PC-3 (cell line): ENCODE measurements at places on chromosomes 6 and 20. TPM values are rescaled to one million over a fixed set of nuclear protein-coding genes. Genes with fewer than 3 reads are reported as not detected.
A peak's percentile ranks its signal among the peaks of the same experiment; 100 is the strongest.

GRCh38 chr6:33628401-33628964, 7.4 kb downstream of the ITPR3 start:
- no peak for DNase-seq

The SLC29A1 gene
- 54.7 and 60.4 TPM in 2 replicates for total RNA-seq

DNA sequence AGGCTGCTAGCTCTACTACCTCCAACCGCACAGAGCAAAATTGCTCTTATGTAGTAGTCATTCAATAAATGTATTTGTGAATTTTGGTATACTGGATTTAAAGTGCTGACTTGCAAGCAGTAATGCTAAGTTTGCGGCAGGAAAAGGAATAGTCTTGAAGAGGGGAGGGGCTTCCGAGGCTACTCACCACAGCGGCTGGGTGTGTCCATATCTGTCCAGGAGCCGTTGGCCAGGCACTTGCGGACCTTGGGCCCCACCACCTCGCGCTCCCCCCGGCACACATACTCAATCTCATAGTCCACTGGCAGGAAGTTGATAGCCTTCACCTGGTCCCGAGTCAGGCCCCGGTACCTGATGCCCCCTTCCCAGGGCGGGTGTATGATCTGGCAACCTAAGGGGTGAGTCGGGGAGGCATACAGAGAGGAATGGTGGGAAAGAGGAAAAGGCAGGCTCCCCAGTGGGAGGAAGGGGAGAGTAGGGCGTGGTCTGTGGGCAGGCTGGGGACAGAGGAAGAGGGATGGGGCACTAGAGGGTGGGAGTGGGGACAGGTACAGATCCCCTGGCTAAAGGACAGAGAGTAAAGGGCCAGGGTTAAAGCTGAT, 1.7 kb downstream of the GABBR1 start:
- no peak for DNase-seq

The FOXS1 gene
- total RNA-seq: not detected in 2 replicates

The CLPSL2 gene
- not detected in 2 replicates for total RNA-seq

DNA sequence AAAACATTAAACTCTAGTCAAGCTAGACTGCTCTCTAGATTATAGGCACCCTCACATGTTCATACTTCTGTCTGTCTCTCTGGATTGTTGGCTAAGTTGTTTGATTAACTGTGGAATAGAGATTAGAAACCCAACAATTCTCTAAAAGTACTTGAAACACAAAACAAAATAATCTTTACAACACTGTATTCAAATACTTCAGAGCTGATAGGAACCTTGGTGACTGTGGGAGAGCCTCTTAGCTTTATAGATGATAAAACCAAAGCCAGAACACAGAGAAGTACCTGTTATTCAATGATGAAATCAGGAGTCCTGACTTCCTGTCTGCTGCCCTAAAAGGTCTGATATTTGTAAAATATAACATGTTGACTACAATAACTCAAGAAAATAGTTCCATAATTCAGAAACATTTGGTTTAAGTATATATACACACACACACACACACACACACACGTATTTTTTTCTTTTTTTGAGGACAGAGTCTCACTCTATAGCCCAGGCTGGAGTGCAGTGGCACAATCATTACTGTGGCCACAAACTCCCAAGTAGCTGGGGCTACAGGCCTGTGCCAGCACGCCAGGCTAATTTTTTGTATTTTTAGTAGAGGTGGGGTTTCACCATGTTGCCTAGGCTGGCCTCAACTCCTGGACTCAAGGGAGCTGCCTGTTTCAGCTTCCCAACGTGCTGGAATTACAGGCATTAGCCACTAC, 222.0 kb downstream of the FUT9 start:
- DNase-seq: no peak

GRCh38 chr6:5034328-5034727, 30.5 kb upstream of the RPP40 start:
- DNase-seq: no peak

DNA sequence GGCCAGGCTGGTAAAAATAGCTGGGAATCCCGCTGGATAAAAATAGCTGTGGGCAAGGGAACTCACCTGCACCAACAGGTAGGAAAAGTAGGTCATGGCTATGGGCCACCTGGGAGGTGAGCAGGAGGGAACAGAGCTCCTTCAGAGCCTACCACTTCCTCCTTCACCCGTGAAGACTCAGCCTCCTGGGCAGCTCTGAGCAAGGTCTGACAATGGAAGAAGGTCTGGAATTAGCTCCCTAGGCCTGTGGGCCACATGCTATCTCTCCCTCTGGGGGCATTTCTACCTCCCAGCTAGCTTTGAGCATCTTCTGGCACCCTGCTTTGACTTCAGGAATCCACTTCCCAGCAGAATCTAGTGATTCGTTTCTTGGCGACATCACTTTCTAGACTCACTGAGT, 153.9 kb downstream of the MRPL14 start:
- peak; percentile 32 for DNase-seq

DNA sequence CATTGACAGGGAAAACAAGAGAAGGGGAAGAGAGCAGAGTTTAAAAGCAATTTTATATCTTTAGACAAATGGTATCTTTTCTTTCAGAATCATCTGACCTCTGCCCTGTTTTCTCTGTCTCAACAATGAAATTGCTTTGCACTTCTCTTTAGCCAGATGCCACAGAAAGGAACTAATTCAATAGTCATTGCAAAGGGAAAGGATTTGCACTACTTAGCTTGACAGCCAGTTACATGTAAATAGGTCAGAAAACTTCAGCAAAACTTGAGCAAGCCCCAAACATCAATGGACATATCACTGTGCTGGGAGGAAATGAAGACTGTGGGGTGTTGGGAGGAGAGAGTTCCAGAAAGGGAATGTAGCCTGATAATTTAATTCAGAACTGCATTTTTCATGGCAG, 181.3 kb upstream of the FAM83B start:
- no peak for DNase-seq

The NSFL1C gene
- 170 and 217 TPM in 2 replicates for total RNA-seq

- DNase-seq: no peak
Observed at GRCh38 chr20:35742741-35743523, 872 bp upstream of the RBM39 start.

DNA sequence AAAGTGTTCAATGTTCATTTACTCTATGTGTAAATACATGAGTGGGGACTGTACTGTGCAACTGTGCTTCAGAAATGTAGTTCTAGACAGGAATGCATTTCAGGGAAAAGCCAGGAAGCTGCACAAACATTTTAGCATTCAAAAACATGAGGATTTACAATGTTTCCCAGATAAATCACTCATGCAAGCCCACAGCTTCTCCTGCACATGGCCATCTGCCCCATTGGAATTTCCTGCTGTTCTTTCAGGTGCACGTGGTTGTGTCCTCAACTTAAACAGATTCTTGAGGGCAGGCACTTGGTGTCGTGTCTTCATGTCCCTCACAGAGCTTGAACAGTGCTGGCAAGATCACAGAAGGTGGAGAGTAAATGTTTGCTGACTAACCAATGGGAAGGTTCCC, 101.5 kb downstream of the UNC5CL start:
- no peak for DNase-seq

The TOX2 gene
- 0.98 and 1.8 TPM in 2 replicates for total RNA-seq

DNA sequence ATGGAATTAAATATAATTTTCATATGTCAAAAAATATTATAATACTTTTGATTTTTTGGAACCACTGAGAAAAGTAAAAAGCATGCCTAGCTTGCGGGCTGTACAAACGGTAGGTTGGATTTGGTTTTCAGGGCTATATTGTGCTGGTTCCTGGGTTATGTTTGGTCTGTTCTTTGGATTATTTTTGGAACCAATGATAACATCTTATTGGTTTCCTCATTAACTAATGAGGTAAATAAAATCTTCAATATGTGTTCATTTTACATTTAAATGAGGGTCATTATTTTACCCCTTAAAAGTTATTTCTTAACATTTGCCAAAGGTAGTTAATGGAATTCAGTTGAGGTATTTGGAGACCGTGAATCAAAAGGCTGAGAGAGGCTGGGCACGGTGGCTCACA, 96.6 kb downstream of the IMPG1 start:
- DNase-seq: no peak

- DNase-seq: no peak
Observed at GRCh38 chr20:13915284-13915683, 75.1 kb downstream of the SEL1L2 start.

The RPS21 gene
- total RNA-seq: 1,250 and 1,945 TPM in 2 replicates

GRCh38 chr6:147506704-147507114, 1.8 kb upstream of the SAMD5 start:
- peak; percentile 64 for DNase-seq

DNA sequence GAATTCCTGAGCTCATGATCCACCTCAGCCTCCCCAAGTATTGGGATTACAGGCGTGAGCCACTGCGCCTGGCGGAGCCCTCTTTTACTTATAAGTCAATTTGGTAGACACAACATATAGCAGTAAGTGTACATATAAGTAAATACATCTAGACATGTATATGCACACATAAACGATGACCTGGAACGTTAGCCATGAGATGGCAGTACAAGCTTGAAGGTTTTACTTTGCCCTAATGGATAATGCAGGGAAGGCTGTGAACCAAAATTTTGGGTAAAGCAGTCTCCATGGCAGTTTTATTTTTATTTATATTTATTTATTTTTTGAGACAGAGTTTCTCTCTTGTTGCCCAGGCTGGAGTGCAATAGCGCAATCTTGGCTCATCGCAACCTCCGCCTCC, 2.4 kb upstream of the GNMT start:
- no peak for DNase-seq

The LPA gene
- not detected in 2 replicates for total RNA-seq

- DNase-seq: no peak
Observed at GRCh38 chr6:43952746-43953145, 174.5 kb downstream of the MRPL14 start.

The CST2 gene
- total RNA-seq: not detected in 2 replicates

DNA sequence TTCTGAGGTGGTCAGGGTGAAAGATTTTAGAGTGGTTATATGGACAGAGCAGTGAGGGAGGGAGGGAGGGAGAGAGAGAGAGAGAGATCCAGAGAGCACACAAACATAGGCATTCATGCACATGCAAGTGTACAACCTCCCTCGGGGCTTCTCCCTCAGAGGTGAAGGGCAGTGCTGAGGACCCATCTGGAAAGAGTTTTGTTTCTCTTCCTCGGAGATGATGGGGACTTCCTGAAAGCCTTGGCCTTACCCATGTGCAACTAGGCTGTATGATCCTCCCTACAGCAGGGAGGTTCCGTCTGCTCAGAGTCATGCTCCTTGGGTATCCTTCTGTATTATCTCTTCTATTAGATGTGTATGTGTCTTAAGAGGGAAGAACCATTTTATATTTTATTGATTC, 21.4 kb upstream of the TSPYL1 start:
- no peak for DNase-seq

GRCh38 chr20:5065879-5066383, 53.8 kb downstream of the PCNA start:
- peak; percentile 99 for DNase-seq

DNA sequence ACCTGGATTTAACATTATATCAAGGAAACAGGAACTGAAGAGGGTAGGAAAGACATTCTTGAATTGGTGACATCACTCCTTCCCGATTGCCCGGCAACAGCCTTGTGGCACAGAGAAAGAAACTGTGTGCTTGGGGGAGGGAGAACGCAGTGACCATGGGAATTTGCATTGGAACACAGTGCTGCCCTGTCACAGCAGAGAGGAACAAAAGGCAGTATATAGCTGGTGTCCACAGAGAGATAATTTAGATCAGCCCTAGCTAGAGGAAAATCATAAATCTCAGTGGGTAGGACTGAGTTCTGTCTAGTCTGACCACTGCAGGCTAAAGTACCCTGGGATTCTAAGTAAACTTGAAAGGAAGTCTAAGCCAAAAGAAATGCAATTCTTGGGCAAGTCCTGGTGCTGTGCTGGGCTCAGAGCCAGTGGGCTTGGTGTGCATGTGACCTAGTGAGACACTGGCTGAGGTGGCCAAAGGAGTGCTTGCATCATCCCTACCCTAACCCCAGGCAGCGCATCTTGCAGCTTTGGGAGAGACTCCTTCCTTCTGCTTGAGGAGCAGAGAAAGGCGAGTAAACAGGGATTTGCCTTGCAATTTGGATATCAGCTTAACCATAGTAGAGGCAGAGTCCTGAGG, 697.6 kb downstream of the HACE1 start:
- DNase-seq: peak; percentile 18

- DNase-seq: no peak
Observed at GRCh38 chr20:8216375-8217200, 84.5 kb downstream of the PLCB1 start.

GRCh38 chr6:15763837-15764236, 101.0 kb upstream of the DTNBP1 start:
- peak; percentile 17 for DNase-seq

DNA sequence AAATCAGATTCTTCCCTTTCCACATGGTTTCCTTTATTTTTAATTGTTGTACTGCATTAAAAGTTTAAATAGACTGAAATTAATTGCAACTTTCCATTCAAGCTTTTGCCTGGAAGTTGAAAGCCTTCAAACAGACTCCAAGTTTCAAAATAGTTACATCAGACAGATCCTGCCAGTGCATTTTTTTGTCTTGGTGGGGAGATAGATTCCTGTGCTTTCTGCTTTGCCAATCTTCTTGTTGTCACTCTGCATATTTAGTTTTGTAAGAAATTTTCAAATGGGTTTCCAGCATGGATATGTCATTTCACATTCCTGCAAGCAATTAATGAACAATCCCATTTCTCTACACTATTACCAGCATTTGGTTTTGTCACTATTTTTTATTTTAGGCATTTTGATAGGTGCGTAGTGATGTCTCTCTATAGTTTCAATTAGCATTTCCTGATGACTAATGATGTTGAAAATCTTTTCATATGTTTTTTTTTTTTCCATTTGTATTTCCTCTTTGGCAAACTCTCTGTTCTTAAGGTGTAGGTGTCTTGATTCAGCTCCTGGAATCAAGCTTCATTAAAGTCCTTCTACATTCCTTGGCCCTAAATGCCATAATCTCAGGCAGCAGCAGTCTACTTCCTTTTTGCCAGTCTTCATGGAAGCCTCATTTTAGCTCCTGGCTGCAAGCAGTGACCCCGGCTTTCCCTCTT, 40.5 kb downstream of the SCP2D1 start:
- DNase-seq: no peak

- DNase-seq: no peak
Observed at GRCh38 chr6:109008054-109008453, 86.6 kb downstream of the SESN1 start.

- no peak for DNase-seq
Observed at GRCh38 chr6:121451250-121451649, 15.8 kb downstream of the GJA1 start.

DNA sequence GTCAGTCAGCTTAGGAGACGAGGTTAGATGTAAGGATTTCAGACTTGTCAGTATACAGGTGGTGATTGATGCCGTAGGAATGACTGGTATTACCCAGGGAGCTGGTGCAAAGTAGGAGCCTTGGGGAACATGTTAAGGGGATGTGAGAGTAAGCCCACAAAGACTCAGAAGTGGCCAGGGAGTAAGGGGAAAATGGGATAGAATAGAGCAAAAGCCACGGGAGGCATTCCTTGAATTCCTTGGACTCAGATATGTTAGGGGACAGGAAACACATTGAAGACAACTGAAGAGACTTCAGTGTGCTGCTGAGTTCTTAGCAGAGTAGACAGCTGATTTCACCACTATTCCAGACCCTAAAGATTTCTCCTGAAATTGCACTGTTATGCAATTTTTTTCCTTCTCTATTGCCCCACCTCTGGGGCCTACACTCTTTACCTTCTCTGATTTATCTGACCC, 1.2 kb upstream of the ACAT2 start:
- DNase-seq: peak; percentile 37

The DSTN gene
- 177 and 182 TPM in 2 replicates for total RNA-seq
